NCI-H1436 (cell line): ENCODE measurements at places on chromosomes 5 and 9.
A peak's percentile ranks its signal among the peaks of the same experiment; 100 is the strongest.

DNA sequence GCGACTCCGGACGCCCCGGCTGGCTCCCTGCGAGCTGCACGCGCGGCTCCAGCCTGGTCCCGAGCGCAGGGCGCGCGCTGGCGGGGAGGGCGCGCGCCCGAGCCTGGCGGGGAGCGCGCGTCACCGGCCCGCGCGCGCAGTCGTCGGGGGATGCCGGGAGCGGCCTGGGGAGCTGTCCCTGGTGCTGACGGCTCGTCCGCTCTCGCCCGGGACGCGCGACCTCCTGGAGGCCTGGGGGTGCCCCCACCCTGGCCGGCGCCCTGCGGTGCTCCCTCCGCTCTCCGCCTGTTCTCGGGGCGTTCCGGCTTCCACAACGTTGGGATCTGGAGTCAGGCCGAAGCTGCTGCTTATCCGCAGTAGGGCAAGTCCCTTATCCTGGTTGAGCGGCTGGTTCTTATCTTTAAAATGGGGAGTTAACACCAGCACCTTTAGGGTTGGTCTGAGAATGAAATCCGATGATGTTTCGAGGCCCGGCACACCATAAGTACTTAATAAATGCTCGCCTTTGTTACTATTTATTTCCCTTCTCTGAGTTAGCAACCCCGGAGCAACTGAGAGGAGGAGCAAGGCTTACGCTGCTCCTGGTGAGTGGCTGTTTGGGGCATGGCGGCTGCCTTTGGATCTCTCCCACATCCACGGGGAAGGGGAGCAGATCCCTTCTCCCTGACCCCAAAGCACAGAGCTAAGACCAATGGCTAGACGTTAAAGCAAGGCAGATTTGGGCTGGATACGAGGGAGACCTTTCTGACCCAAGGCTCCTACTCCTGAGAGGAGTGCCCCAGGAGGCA is at the start of gene FAM163B:
Gene FAM163B (minus strand): TSS at position 79 of the 788 bp plus-strand sequence. CDS start 29,166 bp downstream, outside the sequence.
- DNase-seq: peak; percentile 35

GRCh38 chr5:151509231-151509630 is 61.8 kb downstream of the SLC36A1 start:
- DNase-seq: no peak

DNA sequence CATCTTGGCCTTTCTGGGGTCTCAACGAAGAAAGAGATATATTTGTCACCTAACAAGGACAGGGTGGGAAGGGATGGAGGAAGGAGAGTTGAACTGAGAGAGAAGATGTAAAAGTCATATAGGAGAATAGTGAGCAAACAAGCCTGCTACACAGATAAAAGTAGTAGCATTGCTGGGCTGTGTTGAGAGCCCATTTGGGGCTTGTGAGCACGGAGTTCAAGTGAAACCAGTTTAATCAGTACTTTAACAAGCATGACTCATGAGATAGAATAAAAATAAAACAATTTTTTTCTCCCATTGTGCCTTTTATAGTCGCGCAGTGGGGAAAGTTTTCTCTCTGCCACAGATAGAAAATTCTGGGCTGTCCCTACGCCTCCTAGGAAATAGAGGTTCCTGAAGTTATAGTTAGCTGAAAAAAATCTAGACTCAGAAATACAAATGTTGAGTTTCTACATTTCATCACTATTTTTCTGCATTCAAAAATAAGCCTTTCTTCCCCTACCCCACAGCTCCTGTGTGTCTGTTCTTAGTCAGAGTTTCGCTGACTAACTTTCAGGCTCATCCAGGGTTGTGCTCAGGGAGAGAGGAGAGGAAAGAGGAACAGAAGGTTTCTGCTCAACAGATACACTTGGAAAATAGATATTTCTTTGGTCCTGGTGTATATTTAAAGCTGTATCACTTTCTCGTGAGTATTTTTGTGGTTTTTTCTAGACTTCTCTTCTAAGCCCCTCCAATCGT is 395.8 kb upstream of the ADAMTSL1 start:
- DNase-seq: no peak

GRCh38 chr9:83956086-83956435 is 24.0 kb downstream of the HNRNPK start:
- DNase-seq: no peak

GRCh38 chr9:121638399-121638798 is 13.0 kb upstream of the DAB2IP start:
- DNase-seq: no peak

- DNase-seq: no peak
These were observed 115.4 kb downstream of the PDZD2 start for GRCh38 chr5:31754358-31754704.

GRCh38 chr5:163505049-163505367 is 411 bp upstream of the MAT2B start:
- DNase-seq: no peak

DNA sequence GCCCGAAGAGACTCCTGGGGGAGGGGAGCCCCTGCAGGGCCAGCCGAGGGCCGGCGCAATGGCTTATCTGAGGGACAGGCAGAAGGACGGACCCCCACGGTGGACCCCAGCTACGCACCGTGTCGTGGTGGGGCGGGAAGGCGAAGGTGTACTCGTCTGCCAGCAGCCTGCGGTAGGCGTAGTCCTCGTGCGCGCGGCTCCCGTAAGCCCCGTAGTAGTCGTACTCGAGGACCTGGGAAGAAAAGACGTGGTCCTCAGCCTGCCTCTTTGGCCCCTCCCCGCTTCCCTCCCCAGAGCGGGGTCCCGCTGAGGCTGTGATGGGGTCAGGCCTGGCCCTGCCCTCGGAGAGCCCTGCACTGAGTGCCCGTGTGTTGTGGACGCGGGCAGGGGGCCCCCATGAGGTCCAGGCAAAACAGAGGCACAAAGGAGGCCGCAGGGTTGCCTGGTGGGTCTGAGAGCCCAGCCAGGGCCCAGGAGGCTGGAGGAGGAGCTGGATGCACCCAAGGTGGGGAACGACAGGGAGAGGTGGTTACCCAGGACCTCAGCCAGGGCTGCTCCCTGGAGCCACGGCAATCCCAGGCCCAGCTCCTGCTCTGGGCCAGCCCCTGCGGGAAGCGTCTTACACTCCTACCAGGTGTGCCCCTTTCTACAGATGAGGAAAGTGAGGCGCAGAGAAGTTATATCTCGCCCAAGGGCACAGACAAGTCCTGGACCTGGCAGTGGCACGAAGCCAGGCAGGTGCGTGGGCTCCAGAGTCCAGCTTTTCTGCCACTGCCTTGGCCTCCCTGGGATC is 35.2 kb downstream of the SARDH start:
- DNase-seq: no peak

DNA sequence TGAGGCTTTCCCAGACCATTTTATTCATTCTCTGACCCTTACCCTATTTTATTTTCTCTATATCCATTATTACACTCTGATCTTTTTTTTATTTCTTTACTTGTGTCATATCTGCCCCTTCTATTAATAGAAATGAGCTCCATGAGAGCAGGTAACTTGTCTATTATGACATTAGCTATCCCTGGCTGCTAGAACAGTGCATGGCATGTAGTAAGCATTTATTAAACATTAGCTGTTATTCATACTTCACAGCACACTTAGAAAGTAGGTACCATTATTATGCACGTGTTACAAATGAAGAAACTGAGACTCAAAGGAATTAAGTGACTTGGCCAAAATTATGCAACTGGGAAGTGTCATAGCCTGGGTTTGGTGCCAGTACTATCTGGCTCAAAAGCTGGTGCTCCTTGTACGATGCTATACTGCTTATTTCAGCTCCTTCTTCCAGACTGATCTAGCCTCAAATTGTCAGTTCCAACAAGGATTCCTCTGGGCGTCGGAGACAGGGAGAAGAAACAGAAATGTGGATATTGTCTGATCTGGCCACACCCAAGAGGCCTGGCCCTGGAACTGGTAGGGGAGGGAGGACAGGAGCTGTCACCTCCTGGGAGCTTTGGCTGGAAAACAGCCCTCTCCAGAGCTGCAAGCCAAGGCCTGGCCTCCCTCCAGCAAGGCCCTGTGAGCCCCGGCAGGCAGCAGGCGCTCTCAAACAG is 10.8 kb upstream of the NIPAL4 start:
- no peak for DNase-seq

GRCh38 chr5:106675687-106676086 is 995.0 kb downstream of the EFNA5 start:
- no peak for DNase-seq
